ENCODE measurements at places on chromosomes 3 and 15.
A peak's percentile ranks its signal among the peaks of the same experiment; 100 is the strongest.

GRCh38 chr15:65578904-65579728 lies 31.8 kb downstream of the INTS14 start:
- no peak for DNase-seq

DNA sequence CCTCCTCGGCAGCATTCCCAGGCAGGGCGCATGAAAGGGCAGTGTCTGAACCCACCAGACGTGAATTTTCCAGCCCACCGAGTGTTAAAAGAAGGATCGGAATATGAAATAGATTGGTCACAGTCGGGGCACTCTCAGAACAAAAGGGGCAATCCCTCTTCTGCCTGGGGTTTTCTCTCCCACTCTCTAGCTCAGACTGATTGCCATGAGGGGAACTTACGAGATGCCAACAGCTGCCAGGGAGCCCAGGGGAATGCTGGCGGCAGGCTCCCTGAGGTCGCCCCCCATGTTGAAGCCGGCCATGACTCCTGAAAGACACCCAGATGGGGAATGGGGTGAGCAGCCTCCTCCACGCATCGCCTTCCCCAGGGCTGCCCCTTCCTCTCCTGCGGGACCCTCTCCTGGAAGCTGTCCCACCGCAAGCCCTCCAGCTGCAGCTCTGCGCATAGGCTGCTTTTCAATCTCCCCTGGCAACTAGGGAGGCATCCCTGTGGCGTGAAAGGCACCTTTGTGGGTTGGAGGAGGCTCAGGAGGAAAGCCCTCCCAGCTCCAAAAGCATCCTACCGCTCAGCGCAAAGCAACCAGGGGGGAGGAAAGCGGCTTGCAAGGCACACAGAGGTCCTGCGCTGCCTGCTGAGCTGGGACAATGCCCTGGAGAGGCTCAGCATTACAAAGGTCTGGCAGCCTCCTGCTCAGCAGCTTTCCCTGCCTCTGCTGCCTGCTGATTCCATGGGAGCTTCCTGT lies 64.8 kb upstream of the HEG1 start:
- DNase-seq, result no peak

- no peak for DNase-seq
Observed at GRCh38 chr15:66642514-66642913, 59.5 kb upstream of the SMAD6 start.

GRCh38 chr15:98442379-98442833 lies 205.9 kb upstream of the IGF1R start:
- DNase-seq, result peak; percentile 37

GRCh38 chr3:44058868-44059203 lies 182.8 kb upstream of the TOPAZ1 start:
- DNase-seq, result no peak

DNA sequence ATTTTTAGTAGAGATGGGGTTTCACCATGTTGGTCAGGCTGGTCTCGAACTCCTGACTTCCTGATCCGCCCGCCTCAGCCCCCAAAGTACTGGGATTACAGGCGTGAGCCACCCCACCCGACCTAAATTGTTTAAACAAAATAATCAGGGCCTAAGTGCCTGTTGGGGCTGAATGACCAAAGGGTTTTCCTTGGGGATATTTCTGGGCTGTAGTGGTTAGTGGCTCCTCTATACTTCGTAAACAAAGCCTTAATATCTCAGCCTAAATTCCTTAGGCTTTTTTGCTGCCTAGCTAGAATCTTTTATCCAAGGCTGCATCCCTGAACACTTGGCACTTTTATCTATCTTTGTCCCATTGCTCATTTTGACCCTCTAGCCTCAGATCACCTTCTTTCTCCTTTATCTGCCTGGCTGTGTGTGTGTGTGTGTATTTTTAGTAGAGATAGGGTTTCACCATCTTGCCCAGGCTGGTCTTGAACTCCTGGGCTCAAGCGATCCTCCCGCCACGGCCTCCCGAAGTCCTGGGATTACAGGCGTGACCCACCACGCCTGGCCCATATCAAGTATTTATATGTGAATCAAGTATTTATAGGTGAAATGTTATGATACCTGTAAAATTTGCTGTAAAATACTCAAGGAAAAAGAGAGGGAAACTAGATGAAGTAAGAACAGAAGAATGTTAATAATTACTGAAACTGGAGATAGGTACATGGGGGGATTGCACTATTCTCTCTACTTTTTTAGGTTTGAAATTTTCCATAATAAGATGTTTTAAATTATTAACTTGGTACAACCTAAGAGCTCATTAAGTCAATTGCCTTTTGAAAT lies 1.8 kb downstream of the NUSAP1 start:
- DNase-seq, result no peak

- no peak for DNase-seq
Observed at GRCh38 chr3:158572766-158573060, 1.7 kb downstream of the MLF1 start.

DNA sequence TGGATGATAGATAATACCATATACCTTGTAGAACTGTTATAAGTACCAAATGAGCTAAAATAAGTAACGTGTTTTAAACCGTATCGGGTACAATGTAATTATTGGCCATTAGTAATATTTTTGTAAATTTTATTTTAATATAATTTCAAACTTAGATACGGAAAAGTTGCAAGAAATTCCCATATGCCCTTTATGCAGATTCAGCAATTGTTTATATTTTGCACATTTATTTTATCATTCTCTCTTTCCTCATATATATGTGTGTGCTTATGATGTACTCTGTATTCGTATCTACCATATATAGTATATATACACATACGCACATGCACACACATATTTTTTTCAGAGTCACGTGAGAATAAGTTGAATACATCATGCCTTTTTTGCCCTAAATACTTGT lies 38.5 kb downstream of the EXOG start:
- no peak for DNase-seq

DNA sequence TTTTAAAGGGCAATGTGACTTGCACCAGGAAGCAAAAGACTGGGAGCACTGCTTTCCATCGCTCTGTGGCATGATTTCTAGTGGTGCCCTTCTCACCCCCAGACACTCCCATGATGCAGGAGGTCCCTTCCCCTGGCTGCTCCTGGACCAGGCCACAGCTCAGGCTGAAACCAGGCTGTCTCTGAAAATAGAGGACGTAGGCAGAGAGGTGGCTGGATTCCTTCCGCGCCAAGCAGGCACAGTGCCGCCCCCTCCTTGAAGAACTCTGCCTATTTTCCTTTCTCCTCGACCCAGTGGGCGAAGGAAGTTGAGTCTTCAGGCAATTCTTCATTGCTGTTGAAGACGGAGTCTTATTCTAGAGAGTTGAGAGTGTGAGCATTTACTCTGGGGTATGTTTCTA lies 489.4 kb upstream of the TBL1XR1 start:
- DNase-seq, result no peak

DNA sequence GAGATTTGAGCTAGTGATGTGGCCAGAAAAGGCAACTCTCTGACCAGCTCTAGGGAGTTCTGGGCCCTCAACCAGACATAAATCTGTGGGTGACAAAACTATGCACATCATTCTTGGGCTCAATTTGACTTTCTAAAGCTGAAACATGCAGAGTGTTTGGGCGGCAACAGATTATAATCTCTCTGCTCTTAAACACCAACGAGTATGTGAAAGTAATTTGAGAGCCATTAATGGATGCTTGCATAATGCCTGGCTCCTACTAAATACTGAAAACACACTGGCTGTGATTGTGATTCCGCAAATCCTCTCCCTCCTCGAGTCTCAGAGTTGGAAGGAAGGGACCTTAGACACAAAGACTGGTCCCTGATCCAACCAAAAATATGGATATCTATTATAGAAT lies 186.7 kb downstream of the UACA start:
- DNase-seq, result no peak

- no peak for DNase-seq
Observed at GRCh38 chr15:88141269-88141889, 115.2 kb downstream of the NTRK3 start.

GRCh38 chr15:92749216-92749615 lies 93.6 kb upstream of the FAM174B start:
- no peak for DNase-seq

DNA sequence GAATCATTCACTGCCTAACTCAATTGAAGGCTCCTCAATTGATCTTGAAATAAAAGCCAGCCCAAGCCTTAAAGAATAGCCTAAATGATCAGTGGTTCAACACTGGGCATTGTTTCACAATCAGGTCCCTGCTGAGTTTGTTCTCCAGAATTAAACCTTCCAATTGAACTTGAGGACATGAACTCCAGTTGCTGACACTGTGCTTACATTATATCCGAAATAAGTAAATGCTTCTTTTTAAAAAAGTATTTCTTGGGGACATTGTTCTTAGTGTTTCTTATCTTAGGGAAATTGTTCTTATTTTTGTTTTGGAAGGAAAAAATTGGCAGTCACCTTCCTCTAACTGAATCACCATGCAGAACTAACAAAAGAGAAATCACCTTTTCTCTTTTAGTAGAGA lies 450.2 kb downstream of the RBMS3 start:
- DNase-seq, result no peak

GRCh38 chr3:111965484-111965883 lies 13.3 kb upstream of the ABHD10 start:
- no peak for DNase-seq

DNA sequence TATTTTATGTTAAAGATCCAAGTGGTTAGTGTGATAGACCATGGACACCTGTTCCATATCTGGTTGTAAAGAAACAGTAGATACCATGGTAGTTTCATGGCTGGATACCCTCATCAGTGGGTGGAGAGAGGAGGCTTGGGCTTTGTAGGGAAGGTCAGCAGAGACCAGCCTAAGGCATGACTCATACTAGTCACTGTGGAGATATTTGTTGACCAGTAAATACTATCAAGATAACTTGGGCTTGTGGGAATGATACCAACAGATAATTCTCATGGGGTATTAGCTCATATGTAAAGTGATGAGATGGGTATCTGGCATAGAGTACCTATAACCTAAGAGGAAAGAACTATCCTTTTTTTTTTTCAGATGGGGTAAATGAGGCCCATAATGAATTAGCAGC lies 354.5 kb downstream of the CACNA2D3 start:
- DNase-seq, result no peak

- DNase-seq, result no peak
Observed at GRCh38 chr3:58042947-58043707, 34.9 kb downstream of the FLNB start.

GRCh38 chr3:122739172-122739571 lies 54.5 kb downstream of the HSPBAP1 start:
- DNase-seq, result no peak

DNA sequence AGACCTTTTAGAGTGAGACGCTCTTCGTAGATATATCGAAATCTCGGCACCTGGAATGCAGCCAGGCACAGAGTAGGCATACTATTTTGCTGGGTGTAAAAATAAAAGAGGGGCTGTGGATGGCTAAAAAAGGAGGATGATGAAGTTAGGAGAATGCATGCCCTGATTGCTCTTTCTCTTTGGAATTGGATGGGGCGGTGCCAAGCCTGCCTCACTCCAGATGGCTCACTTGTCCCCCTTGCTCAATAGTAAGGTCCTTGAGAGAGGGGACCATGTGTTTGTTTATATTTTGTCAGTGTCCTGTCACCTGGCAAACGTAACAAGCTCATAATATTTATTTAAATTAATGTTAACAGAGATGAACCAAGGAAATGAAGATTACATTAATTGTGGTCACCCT lies 33.0 kb downstream of the SNRK start:
- no peak for DNase-seq

DNA sequence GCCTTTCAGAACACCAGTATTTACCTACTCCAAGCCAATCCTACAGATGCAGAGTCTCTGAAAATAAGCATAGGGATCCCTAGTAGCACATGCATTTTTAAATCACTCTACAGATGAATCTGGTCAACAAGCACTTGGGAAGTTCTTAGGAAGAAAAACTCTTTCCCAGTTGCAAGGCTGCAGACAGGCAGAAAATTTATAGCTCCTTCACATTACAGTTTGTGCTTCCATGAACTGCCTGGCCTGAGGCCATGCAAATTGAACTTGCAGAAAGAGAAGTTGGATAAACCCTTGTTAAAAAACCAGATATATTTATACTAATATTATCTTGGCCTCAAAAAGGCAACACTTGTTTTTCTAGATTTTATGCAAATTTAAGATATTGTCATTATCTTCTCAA lies 256.9 kb downstream of the EPHA3 start:
- DNase-seq, result no peak

GRCh38 chr3:62131620-62132019 lies 241.7 kb downstream of the FEZF2 start:
- no peak for DNase-seq

DNA sequence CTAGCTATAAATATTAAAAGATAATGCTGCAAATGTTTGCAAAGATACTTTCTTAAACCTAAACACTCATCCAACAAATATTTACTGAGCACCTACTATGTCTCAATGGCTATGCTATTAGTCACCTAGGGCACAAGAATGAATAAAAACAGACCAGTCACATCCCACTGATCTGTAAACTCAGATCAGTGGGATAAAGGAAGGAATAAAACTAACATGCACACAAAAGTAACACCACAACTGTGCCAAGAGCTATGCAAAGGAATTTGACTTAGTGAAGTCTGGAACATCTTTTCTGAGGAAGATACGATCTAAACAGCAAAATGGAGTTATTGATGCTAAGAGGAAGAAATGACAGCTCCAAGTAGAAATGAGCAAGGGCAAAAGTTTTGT lies 56.6 kb downstream of the CBLB start:
- no peak for DNase-seq

DNA sequence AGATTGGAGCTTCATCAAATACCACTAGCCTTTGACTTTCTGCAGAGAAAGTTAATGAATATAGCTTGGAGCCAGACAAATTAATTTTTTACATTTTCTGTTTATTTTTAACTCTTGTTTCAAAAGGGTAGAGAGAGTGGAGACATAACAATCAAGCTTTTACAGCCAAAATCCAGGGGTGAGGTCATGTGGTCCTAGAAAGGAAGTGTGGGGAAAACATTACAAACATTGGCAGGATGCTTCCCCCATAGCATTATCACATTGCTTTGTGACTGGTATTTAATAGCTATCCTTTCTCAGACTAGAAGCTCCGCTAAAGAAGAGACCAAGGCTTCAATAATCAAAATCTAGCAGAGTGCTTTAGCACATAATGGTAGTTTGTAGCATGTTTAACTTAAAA lies 46.4 kb upstream of the PHLDB2 start:
- DNase-seq, result no peak

DNA sequence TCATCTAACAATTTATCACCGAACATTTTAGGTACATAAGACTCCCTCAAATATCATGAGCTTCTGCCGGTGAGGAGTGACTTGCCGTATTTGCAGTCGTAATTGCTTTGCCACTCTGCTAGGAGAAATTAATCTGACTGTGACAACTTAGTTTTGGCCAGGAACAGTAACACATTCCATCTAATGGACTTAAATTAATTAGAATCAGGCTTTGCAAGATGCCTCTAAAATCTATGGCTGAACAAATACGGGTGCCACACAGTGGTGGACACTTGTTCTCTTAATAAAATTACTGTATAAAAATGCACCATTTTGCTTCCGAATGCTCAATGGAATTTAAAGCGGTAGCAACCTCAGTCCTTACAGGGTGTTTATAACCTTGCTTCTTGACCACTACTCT lies 27.6 kb upstream of the BDH1 start:
- no peak for DNase-seq

GRCh38 chr3:141379250-141379966 lies 11.1 kb downstream of the ZBTB38 start:
- DNase-seq, result peak; percentile 49
